Naive thymus-derived CD4-positive, alpha-beta T cell (primary cell): ENCODE measurements at places on chromosomes 2 and 18.

GRCh38 chr2:3480352-3481010 is 38.9 kb downstream of the ADI1 start:
- DNase-seq = no peak

DNA sequence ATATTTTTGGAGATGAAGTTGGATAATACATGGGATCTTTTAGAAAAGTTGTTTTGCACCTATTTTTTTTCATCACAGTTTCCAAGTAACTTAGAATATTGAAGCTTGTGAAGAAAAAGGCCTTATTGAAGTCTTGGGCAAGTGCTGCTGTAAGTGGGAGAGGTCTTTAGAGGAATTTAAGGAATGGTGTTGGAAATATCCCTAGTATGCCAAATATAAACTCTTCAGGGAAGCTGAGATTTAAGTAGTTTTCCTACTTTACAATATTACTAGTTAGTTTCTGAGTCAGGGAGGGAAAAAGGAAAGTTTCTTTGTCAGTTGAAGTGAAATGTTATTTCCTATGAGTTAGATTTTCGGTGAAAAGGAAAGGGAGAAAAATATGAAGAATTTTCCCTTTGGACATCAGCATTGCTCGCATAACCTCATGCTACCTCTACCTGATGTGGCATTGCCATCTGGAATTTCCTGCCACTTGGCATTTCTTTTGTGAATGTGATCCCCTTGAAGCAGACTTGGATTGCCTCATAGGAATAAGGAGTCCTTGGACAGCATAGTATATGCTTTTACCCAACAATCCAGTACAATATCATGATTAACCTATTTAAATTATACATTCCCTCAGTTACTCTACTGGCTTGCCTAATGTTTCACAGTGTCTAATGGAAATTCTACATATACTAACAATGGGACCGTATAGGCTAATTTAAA is 12.1 kb downstream of the PLEKHH2 start:
- no peak for DNase-seq

- DNase-seq = no peak
These were observed 249.0 kb downstream of the TRIB2 start for GRCh38 chr2:12965540-12966269.

DNA sequence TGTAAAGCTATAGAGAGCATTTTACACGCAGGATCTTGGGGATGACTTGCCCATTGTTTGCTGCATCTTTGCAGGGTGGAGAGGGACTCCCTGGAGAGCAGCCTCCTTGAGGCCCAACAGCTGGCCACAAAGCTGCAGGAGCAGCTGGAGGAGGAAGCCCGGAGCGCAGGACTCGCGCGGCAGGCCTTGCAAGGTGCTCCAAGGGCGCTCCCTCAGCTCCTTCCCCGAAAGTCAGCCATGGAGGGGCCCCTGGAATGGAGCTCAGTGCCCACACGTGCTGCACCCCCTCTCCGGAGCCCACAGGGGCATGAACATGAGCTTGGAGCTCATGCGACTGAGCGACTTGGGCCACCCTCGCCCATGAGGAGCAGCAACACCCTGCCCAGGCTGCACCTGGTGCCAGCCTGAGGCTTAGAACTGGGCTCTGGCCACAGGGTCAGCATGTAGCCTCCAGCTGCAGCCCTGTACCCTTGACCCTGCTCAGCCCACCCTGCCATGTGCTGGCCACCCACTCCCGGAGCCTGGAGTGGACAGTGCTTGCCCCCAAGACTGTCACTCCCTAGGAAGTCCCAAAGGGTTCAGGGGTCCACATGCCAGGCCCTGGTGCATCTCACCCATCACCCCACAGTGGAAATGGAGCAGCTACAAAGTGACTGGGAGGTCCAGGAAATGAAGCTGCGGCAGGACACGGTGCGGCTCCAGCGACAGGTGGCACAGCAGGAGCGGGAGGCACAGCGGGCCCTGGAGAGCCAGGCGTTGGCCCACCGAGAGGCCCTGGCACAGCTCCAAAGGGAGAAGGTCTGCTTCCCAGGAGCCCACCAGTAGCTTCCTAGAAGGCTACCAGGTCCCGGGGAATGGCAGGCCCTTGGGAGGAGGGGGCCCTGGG is 43.0 kb downstream of the CROCC2 start:
- no peak for DNase-seq

DNA sequence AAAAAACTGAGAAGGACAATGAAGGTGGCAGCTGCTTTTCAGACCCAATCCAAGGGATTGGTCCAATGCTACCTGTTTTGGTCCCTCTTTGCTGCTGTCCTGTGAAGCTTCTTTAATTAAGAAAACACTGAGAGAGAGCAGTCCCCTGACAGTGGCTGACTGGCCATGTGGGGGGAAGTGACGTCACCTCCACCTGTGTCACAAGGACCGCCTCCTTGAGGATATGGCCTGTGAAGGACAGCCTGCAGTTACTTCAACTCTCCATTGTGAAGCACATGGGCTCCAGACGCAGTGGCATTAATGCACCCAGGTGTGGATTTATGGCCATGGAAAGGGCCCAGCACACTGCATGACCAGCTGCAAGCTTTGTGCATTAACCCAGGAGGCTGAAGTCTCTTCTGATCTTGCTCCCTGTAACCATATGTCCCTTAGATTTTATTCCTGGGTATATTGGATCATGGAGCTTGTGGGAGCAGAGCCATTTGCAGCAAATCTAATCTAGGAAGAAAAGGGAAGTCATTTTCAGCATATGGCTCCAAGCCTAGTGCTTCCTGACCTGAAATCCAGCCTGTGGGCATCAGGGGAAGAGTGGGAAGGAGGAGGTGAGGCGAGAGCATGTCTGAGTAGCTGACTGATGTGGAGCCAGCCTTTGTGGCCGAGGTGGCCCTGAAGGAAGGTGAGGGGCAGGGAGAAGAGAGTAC is 32.2 kb downstream of the KIF5C start:
- DNase-seq = no peak

DNA sequence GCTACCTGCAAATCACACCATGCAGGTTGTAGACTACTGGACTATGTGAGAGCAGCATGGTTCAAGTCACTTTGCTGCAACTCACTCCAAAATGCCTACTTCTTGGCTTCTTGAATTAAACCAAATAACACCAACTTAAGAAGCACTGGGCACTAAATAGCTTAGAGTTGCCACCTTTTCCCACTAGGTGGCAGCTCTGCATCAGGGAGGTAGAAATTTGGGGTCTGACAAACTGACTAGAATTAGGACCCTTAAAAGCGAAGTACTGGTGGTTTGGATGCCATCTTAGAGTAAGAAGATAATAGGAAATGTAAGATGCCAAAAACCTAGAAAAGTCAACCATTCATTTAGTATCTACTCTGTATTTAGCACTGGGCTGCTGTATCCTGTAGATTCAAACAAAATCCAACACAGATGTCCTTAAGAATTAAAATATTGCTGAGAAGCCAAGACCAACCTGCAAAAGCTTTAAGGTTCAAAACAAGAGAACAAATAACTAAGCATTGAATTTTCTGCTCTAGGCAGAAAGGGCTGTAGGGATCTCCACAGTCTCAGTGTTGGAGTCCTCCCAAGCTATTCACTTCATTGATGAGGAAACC is 65.5 kb downstream of the CCBE1 start:
- no peak for DNase-seq

DNA sequence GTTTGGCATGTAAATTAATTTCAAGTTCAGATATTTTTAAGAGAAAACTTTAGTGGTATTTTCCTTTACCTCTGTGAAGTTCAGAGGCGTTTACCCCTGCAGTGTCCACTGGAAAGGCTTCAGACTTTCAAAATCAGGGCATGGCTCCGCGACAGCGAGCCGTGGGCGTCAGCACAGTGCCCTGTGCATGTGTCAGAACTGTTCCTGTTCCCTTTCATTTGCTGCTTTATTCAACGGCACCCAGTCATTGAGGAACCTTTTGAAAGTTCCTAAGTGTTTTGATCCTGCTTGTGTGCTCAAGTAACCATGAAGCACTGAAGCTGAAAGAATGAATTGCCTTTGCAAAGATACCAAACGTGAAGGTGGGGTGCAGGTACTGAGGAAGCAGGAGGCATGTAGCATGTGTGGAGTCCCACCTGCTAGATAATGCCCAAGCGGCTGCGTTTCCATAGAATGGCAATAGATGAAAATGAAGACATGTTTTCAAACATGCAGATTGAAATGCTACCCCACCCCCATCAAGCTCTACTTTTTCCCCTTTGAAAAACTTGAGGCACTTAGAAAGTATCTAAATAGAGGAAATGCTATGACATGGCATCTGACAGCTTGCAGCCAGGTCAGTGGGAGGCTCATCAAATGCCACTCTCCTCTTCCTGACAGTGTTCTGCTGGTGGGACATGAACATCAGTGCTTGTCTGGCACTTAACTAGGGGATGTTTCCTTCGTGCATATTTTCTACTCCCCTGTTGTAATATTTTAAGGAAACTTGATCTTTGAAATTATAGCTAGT is 148.6 kb downstream of the ZNF236 start:
- DNase-seq = no peak

DNA sequence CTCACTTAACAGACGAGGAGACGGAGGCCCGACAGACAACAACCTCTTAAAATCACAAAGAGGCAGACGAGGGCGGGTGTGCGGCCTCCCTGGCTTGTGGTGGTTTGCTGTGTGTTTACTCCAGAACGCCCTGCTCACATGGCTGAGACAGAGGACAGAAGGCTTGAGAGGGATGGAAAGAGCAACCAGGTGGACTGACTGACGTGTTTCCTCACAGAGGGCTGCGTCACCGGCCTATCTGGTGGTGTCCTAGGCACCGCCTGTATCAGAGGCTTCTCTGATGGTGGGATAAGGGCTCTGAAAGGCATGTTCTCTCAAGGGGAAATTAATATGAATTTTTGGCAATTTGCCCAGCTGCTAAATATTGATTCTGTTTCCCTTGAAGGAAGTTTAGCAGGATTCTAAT is 47.0 kb upstream of the RALBP1 start:
- DNase-seq = no peak

- no peak for DNase-seq
These were observed 22.8 kb downstream of the NPC1 start for GRCh38 chr18:23563377-23564043.

GRCh38 chr18:57965246-57965645 is 78.8 kb upstream of the NEDD4L start:
- DNase-seq = no peak

GRCh38 chr2:26850000-26850431 is 2.1 kb downstream of the DPYSL5 start:
- no peak for DNase-seq
